Activated T-helper 17 cell treated with anti-CD3 and anti-CD28 coated beads, Interleukin-2, amount 50 U/mL, for 72 hours (primary cell): ENCODE measurements at places on chromosomes 12 and 14. TPM values are rescaled to one million over a fixed set of nuclear protein-coding genes. Genes with fewer than 3 reads are reported as not detected.

DNA sequence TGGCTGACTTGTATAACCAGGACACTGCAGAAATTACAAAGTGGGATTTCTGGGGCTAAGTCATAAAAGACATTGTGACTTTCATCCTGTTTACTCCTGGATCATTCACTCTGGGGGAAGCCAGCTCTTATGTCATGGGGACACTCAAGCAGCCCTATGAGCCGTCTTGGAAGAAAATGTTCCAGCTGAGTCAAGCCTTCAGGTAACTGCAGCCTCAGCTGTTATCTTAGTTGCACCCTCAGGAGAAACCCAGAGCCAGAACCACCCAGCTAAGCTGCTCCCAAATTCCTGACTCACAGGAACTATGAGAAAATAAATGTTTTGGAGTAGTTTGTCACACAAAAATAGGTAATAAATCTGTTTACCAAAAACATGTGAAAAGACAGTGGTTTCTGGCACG lies 43.1 kb upstream of the GXYLT1 start:
- ATAC-seq = no peak

- ATAC-seq = peak; percentile 29
Measured at GRCh38 chr14:51333901-51334521, 94.0 kb downstream of the TMX1 start.

DNA sequence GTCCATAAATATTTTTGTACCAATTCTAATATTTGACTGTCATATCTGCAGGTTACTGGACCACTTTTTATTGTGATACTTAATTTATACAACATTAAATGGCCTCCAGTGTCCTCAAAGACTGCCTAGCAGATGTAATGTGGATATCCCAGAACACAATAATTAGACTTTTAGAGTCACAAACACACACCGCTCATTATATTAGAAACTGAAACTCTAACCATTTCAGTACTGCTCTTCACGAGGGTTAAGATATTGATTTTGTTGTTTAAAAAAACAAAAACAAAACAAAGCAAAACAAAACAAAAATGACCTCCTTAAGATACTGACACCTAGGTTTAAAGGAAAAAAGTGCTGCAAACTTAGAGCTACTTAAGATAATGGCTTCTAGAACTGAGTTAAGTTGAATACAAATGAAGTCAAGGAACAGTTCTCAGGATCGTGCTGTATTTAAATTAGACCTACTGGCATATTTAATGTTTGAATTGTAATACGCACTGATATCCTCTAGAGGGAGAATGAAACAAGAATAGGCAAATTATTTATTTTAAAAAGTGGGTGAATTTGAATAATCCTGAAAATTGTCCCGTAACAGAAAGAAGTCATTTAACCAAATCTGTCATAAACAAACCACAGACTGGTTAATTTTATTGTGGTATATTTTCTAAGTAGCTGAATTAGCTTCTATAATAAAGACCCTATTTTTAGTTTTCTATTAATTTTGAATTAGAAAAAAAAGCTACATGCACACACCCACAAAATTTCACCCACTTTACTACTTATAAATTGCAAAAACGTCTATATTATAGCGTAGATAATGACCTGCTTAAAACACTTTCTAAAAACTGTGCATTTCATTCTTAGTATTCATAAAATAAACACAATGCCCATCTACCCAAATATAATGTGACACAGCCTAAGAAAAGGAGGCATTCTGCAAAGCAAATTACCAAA lies 395.2 kb upstream of the DCN start:
- ATAC-seq = peak; percentile 49

DNA sequence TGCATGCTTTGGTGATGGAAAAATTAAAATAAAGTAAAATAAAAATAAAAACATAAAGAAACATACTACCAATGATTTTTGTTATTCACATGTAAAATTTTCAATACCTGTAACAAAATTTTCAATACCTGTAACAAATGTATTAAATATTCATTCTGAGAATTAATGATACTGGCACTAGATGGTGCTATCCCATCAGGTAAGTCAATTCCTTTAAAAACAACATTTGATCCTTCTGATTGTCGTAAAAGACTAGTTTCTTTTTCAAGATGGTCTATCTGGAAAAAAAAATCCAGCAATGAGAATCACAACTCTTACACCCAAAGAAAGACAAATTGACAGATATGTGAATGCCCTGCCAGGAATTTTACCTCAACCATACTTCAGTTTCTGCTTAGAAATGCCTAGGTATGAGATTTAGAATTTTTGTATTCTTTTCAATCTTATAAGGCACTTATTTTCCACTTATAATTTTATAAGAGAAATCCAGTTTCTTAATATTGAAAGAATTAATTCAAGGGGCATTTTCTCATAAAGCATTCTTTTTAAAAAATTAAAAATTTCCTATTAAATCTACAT lies 30.7 kb downstream of the CEP290 start:
- ATAC-seq = no peak

GRCh38 chr12:18646286-18646890 lies 91.4 kb downstream of the PLCZ1 start:
- ATAC-seq = no peak

DNA sequence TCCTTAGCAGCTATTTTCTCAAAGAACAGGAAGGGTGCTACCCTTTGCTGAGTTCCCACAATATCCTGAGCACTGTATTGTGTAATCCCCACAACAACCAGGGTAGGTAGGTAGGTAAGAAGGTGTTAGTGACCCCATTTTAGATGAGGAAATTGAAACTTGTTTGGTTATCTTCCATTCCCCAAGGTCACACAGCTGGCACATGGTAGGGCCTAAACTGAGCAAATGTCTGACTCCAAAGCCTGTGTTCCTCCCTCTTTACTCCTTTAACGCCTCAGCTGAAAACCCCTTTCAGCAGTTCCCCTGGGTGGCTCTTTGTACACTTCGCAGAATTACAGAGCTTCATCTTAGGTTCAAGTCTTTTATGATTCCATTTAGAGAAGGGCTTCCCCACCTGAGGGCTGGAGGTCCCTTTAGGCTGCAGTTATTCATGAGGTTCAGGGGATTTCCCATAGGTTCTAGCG lies 26.5 kb upstream of the RIC8B start:
- peak; percentile 80 for ATAC-seq

- ATAC-seq = no peak
Measured at GRCh38 chr12:31471823-31472222, 119.1 kb downstream of the DENND5B start.

GRCh38 chr12:32756476-32757066 lies 874 bp upstream of the YARS2 start:
- no peak for ATAC-seq

GRCh38 chr12:5437589-5437988 lies 5.7 kb downstream of the NTF3 start:
- no peak for ATAC-seq

- ATAC-seq = no peak
Measured at GRCh38 chr12:77107121-77107520, 41.8 kb upstream of the E2F7 start.

GRCh38 chr12:85273381-85274314 lies 6.4 kb upstream of the ALX1 start:
- no peak for ATAC-seq

DNA sequence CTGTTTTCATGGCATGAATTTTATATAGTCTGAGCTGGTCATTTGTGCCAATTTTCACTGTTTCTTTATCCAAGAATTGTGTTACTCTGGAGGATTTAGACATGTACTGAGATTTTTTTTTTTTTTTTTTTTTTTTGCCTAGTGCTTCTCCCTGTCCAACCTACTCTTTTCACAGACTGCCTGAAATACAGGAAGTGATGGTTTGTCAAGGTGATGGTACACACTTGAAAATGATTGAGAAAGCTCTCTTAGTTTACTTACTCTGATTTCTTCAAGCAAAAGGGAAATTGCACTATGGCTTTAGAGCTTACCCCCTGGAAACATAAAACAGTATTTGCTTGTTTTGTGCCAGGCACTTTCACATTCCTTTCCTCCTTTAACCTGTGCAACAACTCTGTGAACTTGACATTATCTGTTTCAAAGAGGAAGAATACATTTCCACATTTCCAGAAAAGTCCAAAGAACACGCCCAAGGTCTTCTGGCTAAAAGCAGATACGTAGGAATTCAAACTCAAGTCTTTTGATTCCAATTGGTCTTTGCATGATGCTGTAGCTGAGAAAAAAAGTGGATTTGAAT lies 181.1 kb downstream of the SLC15A5 start:
- ATAC-seq = no peak

Gene TEAD4
- 3.7 TPM for total RNA-seq

Gene ZC2HC1C
- total RNA-seq = 2.2 TPM

Gene MLF2
- total RNA-seq = 279 TPM

Gene MUCL1
- not detected for total RNA-seq

Gene REP15
- 0.24 TPM for total RNA-seq
